ENCODE measurements at places on chromosomes 2 and 18. TPM values are rescaled to one million over a fixed set of nuclear protein-coding genes. Genes with fewer than 3 reads are reported as not detected.

The C2orf92 gene
- total RNA-seq: 11.2 TPM

The TLX2 gene
- total RNA-seq: 3.8 TPM

The CGREF1 gene
- 0.37 TPM for total RNA-seq

DNA sequence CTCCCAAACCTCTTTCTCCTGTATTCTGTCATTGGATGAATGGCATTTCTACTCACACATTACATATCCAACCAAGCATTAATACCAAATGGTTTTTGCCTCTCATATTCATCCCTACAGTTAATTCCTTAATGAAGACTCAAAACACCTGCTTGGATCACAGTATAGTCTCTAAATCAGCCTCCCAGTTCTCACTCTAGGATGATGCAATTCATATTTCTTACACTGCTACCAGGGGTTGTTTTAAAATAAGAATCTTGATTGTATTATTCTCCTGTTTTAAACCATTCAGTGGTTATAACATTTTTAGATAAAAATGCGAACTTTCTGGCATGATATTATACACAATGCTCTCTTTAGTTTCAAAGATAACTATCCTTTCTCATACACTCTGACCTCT is 281.4 kb upstream of the ZEB2 start:
- no peak for DNase-seq

GRCh38 chr2:40286721-40287120 is 165.2 kb downstream of the SLC8A1 start:
- no peak for DNase-seq

DNA sequence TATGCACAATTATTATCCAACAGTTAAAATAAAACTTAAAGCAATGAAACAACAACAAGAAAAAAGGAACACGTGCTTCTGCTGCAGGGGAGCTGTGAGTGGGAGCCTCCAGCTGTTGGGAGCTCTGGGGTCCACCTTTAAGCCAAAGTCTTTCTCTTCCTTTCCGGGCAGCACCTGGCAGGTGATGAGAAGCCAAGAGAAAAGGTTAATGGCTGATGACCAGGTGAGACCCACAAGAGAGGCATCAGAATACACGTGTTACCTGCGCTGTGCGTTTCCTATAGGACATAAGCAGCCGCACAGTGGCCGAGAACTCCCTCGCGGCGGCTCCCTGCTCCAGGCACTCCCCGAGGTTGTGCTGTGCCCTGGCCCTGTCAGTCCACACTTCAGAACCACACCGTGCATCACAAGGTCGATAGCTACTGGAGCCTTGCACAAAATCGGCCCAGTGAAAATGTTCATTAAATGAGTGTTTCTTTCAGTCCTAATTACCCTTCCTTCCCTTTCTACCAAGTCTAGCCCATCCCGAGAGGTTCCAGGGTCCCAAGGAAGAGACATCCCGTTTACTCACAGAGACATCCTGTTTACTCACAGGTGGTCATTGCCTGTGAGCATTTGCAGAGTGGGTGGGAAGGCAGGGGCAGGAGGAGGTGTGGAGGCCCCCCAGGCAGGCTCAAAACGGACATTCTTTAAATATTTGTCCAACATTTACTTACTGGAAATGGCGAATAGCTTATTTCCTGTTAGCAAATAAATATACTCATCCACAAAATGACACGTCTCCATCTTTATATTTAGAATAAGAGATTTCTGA is 44.9 kb upstream of the ASB18 start:
- DNase-seq: no peak

DNA sequence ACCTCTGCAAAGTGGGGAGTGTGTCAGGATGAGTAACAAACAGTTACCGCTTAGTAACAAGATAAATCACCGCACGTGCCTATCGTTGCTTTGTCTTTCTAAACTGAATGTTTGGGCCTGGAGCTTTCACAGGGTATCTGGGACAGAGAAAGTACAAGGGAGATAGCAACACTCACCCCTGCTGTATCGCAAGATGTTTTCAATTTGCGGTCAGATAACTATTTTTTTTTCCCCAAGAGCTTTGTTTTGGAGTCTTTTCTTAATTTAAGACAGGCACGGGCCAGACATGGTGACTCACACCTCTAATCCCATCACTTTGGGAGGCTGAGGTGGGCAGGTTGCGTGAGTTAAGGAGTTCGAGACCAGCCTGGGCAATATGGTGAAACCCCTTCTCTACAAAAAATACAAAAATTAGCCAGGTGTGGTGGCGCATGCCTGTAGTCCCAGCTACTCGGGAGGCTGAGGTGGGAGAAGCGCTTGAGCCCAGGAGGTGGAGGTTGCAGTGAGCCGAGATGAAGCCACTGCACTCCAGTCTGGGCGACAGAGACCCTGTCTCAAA is 146.6 kb downstream of the GBX2 start:
- no peak for DNase-seq

GRCh38 chr2:71789556-71790204 is 336.3 kb downstream of the DYSF start:
- peak; percentile 57 for DNase-seq

GRCh38 chr18:40259115-40259835 is 1695.8 kb upstream of the PIK3C3 start:
- no peak for DNase-seq

GRCh38 chr2:46866770-46867246 is 48.8 kb downstream of the MCFD2 start:
- no peak for DNase-seq

Data from PC-9 (cell line).